Activated CD4-positive, alpha-beta T cell treated with anti-CD3 and anti-CD28 coated beads, Interleukin-10, Interleukin-2, amounts not matched to agents 100 ng/mL and 50 ng/mL, durations not matched to agents 16 hours and 8 hours (primary cell): ENCODE measurements at places on chromosomes 3 and 15.

DNA sequence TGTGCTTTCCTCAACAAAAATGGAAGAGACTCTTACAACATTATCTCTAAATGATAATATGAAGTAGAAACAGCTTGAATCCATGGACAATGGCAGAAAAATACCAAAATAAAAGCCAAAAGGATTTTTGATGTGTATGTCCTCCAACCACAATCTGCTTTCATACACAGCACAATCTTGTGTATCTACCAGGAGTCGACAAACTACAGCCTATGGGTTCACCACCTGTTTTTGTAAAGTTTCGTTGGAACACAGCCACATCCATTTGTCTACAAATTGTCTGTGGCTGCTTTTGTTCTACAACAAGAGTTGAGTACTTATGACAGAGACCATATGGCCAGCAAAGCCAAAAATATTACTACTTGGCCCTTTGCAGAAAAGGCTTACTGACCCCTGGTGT lies 88.7 kb upstream of the UBE2E2 start:
- DNase-seq = no peak

- no peak for DNase-seq
Measured at GRCh38 chr15:31221936-31222515, 104.6 kb upstream of the KLF13 start.

- DNase-seq = peak; percentile 21
Measured at GRCh38 chr3:187669675-187670504, at the start of gene SST. TSS of gene SST (minus strand) at chr3:187670394. CDS start at chr3:187670291, 103 bp downstream.

- DNase-seq = no peak
Measured at GRCh38 chr3:8492744-8493511, 8.7 kb upstream of the LMCD1 start.

GRCh38 chr15:70562906-70563305 lies 200.5 kb downstream of the UACA start:
- DNase-seq = no peak

GRCh38 chr15:95987886-95988573 lies 342.5 kb upstream of the NR2F2 start:
- no peak for DNase-seq

- peak; percentile 6 for DNase-seq
Measured at GRCh38 chr3:109072194-109072593, 45.7 kb downstream of the MORC1 start.

- no peak for DNase-seq
Measured at GRCh38 chr3:155232605-155233004, 60.9 kb downstream of the STRIT1 start.

DNA sequence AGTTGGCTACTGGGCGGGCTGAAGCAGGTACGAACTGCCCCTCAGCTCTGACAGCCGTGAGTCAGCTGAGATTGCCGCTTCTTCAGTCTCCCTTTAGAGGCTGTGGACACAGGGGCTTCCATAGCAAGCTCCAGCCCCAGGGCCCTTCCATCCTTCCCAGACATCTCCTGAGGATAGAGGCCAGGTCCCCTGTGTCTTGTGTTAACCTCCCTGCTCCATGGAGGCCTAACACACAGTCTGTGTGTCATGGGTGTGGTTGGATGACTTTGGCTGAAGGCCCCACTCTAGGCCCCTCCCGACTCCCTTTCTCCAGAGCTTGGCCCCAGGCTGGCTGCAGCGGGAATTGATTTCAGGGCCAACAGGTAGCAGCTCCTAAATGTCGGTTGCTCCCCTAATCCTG lies 116.1 kb upstream of the TLE3 start:
- DNase-seq = no peak

DNA sequence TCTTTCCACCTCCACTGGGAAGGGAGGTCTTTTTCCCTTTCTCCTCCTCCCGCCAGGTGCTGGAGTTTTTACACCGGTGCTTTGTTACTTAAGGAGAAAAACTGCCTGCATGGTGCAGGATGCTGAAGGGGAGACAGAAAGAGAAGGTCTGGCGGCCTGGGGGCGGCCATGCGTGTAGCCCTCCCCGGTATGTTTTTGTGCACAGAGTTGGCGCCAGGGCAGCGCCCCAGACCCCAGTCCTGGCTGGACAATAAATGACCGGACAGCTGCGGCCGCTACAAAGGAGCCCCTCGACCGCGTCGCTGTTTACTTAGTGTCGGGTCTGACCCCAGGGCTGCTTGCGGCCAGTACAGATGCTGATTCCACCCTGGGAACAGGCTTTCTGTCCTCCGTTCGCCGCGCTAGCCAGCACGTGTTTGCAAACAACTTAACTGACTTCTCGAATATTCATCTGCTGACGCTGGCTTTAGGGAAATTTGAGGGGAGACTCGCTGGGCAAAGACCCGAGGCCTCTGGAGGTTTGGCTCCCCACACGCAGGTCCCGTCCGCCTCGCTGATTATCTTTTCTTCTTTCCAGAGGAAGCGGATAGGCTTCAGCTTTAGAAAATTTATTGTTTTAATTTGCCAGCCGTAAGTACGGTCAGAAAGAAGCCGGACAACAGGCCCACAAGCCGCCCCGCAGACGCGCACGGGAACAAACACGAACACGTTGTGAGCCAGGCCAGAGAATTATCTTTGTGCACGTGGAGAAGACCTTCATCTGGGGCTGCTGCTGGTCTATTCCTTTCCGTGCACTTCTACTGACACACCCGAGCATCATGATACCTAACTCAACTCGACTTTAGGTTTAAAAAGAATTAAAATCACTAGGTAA lies 46.9 kb downstream of the ZIC4 start:
- no peak for DNase-seq

DNA sequence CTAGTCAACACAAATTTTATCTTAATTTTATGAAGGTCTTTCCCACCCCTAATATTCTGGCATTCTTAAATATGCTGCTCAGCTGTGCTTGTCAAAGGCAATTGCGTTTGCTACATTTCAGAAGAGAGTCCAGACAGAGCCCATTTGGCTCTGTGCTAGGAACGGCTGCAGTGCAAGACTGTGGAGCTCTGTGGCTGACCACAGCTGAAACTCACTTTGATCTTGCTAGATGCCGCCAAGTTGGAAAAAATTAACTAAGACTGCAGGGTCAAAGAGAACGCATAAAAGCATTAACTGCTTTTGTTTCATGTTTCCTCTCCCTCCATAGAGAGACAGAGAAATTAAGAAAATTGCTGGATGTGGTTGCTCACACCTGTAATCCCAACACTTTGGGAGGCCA lies 7.6 kb upstream of the PPP1R2 start:
- peak; percentile 45 for DNase-seq

DNA sequence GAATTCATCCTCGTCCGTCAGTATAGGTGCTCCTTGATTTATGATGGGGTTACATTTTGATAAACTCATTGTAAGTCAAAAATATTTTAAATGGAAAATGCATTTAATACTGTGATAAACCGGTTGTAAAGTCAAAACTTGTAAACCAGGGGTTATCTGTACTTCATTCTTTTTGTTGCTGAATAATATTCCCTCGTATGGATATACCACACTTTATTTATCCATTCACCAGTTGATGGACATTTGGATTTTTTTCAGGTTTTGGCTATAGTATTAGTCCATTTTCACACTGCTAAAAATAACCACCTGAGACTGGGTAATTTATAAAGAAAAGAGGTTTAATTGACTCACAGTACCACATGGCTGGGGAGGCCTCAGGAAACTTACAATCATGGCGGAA lies 47.7 kb downstream of the NFKBIZ start:
- no peak for DNase-seq

DNA sequence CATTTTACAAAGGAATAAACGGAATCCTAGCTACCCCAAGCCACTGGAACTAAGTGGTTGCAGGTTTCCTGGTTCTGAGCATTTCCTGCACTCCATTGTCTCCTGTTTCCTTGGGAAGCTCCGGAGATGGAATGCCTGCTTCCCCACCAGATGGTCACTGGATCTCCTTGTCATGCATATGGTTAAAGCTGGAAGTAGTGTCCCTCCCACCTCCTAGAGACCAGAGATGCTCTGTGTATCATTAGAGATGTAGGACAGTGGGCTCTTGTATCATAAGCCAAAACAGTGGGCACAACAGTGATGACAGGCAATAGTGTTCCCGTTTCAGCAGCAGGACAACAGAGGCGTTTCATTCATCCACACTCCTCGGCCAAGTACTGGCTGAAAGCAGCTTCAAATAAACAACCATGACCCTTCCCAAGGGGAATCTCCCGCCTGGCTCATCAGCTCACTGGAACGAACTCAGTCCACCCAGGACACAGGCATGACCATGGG lies 136.2 kb upstream of the EIF1B start:
- DNase-seq = no peak

DNA sequence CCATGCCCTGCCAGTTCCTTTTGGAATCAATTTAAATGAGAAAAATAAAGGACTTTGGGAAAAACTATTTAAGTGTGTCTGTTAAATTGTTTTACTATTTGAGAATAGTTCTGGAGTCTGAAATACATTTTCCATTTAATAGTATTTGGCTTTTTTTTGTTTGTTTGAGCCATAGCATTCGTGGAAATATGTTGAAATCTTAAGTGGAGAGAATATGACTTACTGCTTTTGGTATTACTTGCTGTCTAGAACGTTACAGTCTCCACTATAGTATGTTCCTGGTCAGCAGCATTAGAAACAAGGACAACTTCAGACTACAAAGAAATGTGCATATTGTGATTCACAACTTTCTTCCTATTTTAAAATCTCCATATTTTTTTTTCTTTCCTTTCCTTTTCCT lies 179.4 kb downstream of the GHSR start:
- no peak for DNase-seq

- DNase-seq = no peak
Measured at GRCh38 chr15:77144492-77145070, 73.7 kb upstream of the TSPAN3 start.

DNA sequence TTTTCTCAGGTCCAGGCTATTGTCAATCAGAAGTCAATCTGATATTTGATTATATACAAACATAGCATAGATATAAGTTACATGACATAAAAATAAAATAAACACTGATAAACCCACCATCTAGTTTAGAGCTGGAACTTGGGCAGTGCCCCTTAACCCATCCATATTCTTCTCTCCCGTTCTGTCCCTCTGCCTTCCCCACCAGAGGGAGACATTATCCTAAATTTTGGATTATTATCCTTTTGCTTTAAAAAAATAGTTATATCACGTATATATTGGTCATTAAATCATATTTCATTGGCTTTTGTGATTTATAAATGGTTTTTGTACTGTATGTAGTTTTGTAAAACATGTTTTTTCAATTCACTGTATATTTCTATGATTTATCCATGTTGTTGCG lies 107.9 kb downstream of the GMPS start:
- no peak for DNase-seq

- no peak for DNase-seq
Measured at GRCh38 chr3:43347774-43348173, 61.4 kb downstream of the SNRK start.

- no peak for DNase-seq
Measured at GRCh38 chr3:75938921-75939320, 153.6 kb upstream of the ZNF717 start.

GRCh38 chr3:113255854-113256615 lies 44.7 kb downstream of the BOC start:
- DNase-seq = no peak

DNA sequence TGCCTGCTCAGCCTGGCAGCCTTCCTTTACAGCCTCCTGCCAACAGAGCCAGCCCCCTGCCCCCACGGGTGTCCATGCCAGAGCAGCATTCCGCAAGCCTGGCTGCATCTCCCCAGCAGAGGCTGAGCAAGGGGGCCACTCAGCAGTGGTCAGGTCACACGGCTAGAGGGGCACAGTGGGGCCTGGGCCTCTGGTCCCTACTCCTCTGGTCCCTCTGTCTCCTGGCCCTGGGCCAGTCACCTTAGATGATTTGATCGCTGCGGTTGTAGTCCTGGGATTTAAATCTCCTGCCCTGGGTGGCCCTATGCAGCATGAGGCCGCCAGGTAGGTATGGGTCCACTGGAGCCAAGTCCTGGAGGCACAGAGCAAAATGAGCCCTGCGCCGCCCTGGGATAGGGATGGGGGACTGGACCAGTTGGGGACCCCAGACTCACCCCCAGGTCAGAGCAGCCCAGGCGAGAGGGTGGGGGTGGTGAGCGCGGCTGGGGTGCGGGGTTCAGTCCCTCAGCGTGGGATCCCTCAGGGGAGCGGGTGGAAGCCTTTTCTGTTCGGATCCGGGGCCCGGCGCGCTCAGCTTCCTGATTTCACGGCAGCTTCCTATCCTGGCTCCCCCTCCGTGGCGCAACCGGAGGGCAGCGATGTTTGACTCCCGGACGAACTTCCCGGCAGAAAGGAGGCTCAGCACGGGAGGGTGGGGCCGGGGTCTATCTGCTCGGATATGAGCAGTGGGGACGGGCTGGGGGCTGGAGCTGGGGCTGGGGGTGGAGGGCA lies at the start of gene ZBTB47:
TSS of gene ZBTB47 (plus strand) at position 138 of the 771 bp plus-strand sequence. CDS start 4,659 bp downstream, outside the sequence.
- DNase-seq = no peak

- no peak for DNase-seq
Measured at GRCh38 chr3:144361002-144361401, 389.4 kb downstream of the DIPK2A start.

GRCh38 chr15:30023798-30024295 lies 58.9 kb upstream of the GOLGA8J start:
- DNase-seq = no peak

DNA sequence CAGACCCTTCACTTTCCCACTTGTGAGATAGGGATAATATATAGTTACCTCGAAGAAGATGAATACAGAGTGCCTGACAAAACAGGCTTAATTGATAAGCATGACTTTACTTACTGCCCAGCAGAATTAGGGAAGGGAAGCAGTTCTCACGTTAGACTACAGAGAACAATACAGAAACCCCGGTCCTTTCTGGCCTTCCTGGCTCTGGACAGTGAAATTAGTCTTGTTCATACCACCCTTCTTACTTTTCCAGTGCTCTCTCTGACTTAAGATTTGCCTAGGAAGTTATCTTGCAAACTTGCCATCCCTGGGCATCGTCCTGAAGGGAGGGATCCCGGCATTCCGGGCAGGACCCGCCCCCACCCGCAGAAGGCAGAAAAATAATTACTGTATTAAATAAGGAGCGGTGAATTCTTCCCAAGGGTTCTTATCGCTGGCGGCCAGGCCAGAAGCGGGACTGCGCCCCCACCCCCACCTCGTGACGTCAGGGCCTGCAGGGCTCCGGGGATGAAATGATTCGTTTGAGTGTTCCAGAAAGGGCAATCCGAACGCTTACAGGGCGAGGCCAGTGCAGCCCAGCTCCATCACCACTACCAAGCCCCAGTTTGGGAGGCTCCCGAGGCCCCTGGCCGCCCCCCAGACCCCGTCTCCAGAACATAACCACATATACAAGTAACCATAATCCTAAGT lies 8.4 kb downstream of the SOX2 start:
- DNase-seq = no peak

DNA sequence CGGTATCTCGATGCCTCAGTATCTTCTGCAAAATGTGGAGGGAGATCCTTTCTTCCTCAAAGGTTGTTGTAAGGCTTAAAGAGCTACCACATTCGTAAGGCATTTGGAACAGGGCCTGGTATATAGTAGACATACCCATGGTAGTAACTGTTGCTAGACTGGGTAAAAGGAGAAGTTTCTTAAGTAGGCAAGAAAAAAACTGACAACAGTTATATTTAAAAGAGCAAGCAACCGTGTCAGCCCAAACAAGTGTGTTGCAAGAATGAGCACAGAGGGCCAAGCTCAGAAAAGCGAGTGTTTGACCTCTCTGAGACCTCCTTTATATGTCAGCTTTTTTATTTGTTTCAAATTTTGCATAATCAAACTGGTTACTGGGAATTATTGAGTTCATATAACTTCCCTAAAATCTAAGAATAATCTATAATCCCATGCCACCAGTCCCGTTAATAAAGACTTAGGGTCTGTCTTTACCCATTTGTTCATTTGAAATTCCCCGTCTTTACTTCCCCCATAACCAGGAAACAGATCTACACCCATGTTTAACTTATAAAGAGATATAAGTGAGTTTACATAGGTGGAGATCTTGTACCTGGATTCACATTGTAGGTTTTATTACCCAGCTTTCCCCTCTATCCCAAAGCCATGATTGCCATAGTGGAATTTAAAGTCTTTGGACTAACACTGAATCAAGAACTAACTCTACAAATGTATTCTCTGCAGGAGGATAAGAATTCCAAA lies 7.3 kb downstream of the B3GNT5 start:
- DNase-seq = no peak
